ENCODE measurements at places on chromosomes 4 and X.

DNA sequence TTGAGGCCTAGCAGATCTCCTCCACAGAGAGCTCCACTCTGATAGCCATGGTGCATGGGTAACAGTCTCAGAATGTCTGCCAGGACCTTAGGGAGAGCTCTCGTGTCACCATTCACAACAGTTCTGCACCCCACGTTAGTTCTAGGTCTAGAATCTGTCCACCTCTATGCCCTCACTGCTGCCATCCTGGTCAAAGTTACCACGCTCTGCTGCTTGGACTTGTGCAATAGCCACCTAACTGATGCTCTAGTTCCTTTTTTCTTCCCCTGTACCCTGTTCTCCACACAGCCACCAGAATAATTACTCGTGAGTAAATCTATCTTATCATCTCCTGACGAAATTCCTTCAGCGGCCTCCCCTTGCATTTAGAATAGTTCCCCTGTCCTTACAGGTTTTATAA is 268.8 kb upstream of the GATB start:
- no peak for DNase-seq

GRCh38 chrX:9789555-9789954 is 3.3 kb downstream of the SHROOM2 start:
- no peak for DNase-seq

DNA sequence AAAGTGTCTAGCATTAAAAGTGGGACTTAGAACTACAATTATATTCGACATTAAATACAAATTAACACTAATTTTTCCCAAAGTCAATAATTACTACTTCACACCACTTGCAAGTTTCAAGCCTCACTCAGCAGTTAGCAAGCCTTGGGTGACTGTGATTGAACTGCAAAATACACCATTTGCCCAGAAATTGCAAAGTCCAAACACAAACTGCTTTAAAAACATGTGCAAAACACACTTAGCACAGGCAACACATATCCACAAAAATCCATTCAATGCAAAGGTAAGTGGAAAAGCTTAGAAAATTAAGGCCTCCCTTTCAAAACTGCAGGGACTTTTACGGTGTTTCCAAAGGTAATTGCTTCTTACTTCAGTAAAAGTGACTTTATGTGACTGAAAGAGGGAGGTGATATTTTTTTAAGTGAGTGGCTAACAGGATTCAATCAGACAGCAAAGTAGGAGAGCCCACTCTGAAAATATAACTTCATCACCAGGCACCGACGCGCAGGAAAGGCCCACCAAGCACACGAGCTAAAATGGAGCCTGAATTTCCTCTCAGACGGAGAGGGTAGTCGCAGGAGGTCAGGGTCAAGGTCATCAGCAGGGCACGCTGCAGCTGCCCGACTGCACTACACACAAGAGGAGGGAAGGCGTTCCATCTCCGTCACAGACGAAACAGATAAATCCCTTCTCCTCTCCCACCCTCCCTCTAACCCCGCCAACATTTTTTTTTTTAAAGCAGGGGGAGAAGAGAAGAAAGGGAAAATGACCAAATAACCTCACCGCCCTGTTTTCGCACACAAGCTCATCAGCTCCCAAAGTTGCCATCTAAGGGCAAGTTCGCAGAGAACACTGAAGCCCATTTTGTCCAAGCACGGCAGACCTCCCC is 3.1 kb downstream of the ZNF827 start:
- no peak for DNase-seq

DNA sequence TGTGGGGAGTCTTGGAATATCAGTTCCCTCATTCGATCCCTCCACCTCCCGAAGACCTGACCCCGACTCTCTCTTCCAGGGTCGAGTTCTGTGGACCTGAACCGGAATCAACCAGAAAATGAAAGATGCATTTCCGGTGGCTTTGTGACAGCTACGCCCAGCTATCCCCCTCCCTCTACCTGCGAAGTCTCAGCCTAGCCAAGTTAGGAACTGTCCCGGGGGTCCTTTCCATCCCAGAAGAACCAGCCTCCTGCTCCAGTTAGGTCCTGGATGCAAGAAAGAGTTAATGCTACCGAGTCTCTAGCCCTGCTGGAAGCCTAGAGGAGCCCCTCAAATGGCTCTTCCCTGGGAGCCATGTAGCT is 13.4 kb upstream of the ETDC start:
- no peak for DNase-seq

DNA sequence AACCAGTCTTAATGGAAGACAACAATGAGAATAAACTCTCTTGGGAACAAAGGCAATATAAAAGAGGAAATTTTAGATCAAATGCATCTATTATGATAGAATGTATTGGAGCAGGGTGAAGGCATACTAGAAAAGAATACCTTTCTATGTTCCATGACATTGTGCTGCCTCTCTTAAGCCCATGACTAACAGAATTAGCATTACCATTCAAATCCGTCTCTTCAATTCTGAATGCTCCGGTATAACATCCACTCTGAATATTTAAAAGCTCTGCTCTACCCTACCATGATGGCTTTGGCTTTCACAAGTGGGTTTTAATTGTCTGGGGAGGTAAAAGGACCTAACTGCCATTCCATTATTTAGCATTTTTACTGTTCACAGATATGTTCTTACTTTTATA is 1878.4 kb downstream of the ARAP2 start:
- no peak for DNase-seq

GRCh38 chr4:86035688-86036087 is 324.2 kb downstream of the MAPK10 start:
- no peak for DNase-seq

DNA sequence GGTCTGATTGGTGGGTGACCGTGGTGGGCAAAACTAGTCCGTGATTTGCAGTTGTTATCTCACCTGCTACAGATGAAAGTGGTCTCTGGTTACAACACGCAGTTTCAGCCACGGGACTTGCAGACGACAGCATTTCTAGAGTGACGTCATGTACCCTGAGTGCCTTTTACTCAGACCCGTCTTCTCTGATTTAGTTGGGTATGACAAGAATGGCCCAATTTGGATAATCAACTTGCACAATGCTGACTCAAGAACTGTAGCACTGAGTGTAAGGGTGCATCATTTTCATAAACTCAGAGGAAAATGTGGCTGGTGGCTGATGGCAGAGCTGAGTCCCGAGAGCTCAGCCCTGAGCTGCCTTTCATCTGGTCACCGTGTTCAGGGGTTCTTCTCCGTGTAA is 281.4 kb upstream of the FRG1 start:
- DNase-seq, result no peak

- DNase-seq, result no peak
Measured at GRCh38 chr4:30948653-30949052, 228.5 kb downstream of the PCDH7 start.

- no peak for DNase-seq
Measured at GRCh38 chrX:113906168-113906567, 677.7 kb upstream of the HTR2C start.

GRCh38 chr4:158610790-158611189 is 60.9 kb downstream of the C4orf46 start:
- no peak for DNase-seq

Data from GM12864 (cell line).